ENCODE measurements at places on chromosomes 16 and 17.

- DNase-seq = no peak
Measured at GRCh38 chr17:80969030-80969673, 22.5 kb upstream of the CHMP6 start.

DNA sequence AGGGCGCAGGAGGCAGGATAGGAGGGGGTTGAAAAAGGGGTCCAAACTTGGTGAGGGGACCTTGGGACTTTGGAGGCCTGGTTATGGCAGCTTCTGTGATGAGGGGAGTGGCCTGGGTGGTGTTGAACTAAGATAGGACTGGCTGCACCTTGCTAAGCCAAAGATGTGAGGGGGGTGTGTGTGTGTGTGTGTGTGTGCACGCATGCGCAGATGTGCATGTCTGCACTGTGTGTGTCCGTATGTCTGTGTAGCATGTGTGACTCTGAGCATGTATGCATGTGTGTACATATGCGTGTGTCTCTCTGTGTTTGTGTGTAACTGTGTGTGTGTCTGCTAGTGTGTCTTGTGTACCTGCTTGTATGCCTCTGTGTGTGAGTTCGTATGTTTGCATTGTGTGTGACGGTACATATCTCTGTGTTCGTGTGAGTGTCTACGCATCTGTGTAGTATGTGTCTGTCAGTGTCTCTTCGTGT, 4.1 kb downstream of the SLC16A5 start:
- no peak for DNase-seq

GRCh38 chr17:66341462-66341861, 39.0 kb downstream of the PRKCA start:
- DNase-seq = no peak

GRCh38 chr16:57517397-57518367, 18.7 kb downstream of the CCDC102A start:
- no peak for DNase-seq

DNA sequence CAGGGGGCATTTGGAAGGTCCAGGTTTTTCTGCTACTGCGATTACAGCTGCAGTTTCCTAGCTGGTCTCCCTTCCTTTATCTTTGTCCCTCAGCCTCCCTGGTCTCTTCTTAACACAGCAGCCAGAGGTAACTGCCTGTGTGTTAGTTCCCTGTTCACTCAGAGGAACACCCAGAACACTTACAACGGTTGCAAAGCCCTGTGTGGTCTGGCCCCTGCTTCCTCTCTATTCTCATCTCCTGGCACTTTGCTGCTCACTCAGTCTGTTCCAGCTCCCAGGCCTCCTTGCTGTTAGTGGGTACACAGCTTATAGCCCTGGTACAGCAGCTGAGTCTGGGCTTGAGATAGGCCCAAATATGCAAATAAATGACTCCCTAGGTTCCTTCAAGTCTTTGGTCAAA, 16.4 kb downstream of the NTN1 start:
- no peak for DNase-seq

All from activated T-cell treated with anti-CD3 and anti-CD28 coated beads for 48 hours (primary cell).